NCI-H1105 (cell line): ENCODE measurements at places on chromosomes 3 and 15.

DNA sequence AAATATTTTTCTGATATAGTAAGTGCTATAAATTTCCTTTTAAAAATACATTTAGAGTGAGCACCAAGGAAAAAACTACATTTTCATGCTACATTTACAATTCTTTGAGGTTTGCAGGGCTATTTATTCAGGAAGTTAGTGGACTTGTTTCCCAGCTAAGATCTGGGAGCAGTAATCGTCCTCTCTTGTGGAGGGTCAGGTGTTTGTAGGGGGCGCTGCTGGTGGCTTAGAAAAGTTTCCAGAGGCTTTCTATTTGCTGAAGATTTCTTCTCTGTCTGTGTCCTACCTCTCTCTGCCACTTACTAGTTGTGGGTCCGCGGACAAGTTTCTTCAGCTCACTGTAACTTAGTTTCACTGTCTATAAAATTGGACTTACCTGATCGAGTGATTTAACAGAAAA, 163.9 kb downstream of the PEX5L start:
- DNase-seq: no peak

DNA sequence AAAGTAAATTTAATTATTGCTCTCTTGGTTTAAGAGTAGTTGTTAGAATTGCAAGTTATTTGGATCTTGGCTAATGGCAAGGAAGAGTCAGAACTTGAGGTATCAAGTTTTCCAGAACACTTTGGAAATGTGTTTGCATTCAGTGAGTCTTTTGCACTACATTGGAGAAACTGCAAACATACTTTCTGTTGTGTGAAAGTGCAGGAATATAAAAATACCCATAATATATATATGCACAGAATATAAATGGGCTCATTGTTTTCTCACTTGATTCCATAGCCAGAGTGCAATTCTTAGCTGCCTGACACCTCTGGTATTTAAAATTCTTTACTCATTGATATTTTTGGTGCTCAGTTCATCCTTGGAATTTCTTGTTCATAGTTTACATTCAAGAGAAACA, 92.9 kb downstream of the HCN4 start:
- no peak for DNase-seq

GRCh38 chr3:48013288-48013980, 2.8 kb downstream of the MAP4 start:
- no peak for DNase-seq

DNA sequence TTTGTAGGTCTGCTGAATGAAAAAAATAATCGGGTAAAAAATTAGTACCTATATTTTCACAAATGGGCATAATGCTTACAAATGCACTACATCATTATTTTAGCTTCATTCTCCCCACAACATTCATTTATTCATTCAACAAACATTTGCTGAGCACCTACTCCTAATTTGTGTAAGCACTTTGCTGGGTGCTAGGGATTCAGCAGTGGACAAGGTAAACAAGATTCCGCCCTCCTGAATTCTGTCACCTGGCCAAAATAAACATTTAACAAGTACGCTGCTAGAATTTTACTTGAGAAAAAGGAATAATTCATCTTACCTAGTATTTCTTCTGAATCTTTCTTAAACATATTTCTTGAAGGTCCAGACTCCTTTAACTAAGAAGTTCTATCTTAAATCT, 72.1 kb downstream of the TIGIT start:
- no peak for DNase-seq

GRCh38 chr15:62359416-62359815, 194.3 kb upstream of the C2CD4B start:
- no peak for DNase-seq

- DNase-seq: peak; percentile 5
Observed at GRCh38 chr3:33131331-33132018, 17.7 kb downstream of the CRTAP start.

- DNase-seq: no peak
Observed at GRCh38 chr15:37104424-37104981, 4.2 kb upstream of the MEIS2 start.

DNA sequence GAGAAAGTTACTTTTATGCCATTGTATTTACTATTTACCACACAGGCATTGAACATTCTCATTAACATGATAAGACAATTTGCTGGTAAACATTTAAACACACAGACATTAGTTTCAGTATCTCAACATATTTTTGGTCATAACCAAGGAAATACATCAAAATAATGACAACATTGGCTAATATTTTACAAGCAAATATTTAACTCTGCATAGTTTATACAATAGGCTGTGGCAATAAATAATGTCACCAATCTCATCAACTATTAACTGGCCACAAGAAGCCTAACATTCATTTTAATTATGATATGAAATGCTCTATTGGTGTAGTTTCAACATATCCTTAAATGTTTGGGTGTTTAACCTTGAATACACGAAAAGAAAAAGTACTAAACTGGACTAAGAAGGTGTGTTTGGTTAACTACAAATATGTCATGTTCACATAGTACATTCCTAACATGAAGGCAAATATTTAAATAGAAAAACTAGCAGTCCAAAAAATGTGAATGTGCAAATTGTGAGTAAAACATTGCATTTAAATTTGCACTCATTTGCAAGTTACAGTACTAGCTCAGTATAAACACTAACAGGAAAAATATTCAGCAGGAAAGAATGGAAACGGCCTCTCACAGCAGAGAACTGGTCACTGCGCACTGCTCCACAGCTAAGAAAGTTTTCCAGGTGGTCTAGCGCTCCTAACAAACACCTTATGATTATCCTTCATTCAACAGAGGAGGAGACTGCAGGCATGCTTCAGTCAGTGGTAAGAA, 106.6 kb downstream of the GLDN start:
- DNase-seq: no peak

- DNase-seq: no peak
Observed at GRCh38 chr3:30199096-30199759, 407.2 kb upstream of the TGFBR2 start.

DNA sequence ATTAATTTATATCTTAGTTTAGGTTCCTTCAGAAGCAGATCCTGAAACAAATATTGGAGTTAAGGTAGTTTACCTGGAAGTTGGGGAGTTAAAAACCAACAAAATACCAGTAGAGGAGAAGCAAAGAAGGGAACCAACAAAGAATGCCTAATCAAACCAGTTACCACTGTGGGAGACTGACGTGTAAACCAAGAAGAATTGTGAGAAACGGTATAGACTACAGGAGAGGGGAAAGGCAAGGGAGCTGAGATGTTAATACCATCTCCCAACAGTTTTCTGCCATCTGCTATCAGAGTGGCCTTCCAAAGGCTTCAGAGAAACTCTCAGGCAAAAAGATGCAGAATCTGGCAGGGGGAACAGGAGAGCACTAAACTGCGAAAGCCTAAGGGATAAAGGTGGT, 53.5 kb downstream of the BFSP2 start:
- no peak for DNase-seq

DNA sequence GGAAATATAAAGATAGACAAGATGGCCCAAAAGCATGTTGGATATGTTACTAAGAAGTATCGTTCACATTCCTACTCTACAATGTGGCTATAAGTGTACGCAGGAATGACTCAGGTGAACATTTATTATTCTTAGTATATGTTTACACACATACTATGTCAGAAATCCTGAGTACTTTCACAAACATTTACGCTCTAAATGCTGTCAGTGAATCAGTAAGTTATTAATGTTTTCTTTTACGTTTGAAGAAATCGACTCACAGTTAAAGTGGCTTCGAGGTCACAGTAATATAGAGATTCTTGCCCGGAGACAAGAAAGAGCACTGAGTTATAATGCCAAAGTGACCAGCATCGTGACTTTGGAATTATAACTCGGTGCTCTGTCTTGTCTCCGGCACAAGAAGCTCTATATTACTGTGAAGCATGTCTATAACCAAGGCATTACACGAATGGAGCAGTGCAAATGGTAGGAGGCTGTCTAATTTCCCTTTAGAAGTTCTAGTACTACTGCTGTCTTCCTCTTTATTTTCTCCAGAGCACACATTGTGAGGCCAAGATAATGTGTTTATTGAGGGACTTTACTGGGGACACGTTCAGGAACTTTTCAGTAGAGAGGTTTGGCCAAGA, 61.8 kb upstream of the P3H2 start:
- no peak for DNase-seq

DNA sequence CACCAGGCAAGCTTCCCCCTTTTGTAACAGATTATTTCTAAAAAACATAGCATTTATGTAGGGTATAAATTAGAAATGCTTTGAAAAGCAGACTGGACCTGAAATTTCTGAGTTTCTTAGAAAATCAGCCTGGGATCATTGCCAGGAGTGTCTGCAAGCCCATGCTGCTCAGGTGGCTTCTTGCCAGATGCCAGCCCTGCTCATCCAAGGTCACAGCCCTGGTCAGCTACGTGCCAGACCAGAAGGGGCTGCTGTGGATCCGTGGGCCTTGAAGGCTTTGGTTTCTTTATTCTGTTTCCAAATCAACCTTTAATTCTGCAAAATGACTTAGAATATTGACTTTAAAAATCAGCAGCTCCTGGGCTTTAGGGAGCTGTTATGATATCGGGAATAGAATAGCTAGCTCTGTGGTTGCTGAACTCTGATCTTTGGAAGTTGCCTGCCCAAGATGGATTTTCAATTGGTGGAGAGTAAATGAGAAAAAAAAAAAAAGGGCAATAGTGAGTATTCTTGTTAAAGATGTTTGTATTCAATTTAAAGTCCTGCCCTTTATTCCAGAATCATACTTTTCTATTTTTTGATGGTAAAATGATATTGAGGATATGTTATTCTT, 370.1 kb upstream of the ONECUT1 start:
- DNase-seq: no peak

- DNase-seq: no peak
Observed at GRCh38 chr3:185929192-185930151, 8.3 kb downstream of the TRA2B start.

- no peak for DNase-seq
Observed at GRCh38 chr3:41652931-41653330, 309.0 kb downstream of the ULK4 start.

DNA sequence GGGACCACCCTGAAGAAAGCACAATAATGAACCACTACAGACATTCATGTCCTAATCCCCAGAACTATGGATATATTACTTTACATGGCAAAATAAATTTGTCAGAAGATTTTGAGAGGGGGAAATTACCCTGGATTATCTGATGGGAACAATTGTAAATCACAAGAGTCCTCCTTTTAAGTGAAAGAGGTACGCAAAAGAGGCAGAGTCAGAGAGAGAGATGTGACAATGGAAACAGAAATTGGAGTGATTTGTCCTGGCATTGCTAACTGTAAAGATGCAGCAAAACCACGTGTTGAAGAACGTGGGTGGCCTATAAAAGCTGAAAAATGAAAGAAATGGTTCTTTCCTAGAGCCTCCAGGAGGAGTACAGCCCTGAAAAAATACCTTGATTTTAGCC, 1121.4 kb upstream of the ALCAM start:
- DNase-seq: no peak

GRCh38 chr3:119810018-119810435, 28.1 kb downstream of the NR1I2 start:
- DNase-seq: no peak

GRCh38 chr3:78322780-78323179, 1282.9 kb downstream of the ROBO2 start:
- no peak for DNase-seq

- no peak for DNase-seq
Observed at GRCh38 chr3:34258271-34258998, 460.0 kb downstream of the PDCD6IP start.

DNA sequence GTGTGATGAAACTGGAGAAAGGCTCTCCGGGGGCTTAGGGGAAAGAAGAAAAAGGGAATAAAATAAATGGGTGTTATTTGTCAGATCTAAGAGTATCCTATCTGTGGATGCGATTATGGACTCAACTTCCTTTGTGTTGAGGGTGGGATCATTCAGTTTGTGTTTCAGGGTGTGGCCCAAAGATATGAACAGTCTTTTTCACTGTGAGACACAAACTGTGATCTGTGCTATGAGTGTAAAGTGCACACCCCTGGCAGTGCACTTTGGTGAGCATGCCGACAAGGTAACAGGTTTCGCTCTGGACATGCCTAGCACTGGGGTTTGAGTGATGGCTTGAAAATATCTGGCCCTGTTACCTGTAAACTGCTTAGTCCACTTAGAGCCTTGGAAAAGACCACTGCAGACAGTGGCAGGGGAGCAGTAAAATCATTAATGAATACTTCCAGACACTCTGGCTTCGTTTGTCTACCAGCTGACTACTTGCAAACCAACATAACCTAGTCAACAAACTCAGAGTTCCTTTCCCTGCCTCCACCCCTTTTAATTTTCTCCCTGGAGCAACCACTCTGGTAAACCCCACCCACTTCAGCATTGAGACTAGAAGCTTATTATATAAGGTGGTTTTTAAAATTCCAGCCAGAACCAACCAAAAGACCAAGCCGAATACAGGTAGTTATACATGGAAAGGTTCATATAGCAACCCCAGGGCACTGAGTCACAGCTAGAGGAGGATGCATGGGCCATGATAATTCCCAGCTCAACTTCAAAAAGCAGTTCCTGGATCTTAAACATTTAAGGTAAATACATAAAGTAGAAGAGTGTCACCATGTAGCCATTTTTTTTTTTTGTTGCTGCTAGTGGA, 55.1 kb downstream of the TAMM41 start:
- no peak for DNase-seq

- DNase-seq: no peak
Observed at GRCh38 chr15:47517737-47518136, 199.6 kb upstream of the SEMA6D start.
